ENCODE measurements at places on chromosomes 1 and 21.
A peak's percentile ranks its signal among the peaks of the same experiment; 100 is the strongest.

GRCh38 chr1:160859166-160859565, 3.5 kb downstream of the CD244 start:
- DNase-seq: no peak

DNA sequence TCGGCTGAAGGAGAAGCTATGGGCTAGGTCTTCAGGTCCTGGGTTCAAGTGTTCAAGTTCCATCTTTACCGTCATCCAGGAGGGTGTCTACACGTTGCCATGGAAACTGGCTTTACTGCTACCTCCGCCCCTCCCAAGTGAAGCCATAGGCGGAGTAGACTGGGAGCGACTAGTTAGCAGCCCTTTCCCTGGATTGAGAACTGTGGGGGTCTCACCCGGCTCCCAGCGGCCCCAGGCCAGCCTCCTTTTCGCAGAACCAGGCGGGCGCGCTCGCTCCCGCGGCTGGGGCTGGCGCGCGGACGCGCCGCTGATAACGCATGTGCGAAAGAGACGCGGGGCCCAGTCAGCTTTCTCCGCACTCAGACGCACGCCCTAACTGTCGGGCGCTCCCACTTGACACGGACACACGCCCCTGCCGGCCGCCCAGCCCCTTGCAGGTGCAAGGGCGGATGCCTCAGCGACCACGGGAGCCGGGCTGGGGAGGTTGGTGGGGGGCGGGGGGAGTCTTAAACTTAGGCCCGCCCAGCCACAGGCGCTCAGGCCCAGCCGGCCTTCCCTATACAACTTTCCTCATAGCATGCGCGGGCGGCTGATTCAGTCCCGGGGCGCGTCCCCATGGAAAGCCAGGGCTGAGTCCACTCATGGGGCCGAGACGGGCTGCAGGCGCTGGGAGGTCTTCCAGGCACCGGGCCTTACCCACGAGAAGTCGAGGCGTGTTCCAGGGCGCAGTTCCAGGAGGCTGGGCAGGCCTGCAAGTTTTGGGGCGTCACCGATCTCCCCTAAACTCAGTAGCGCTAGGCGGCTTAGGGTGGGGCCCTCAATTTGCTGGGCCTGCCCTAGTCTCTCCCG, 7.4 kb downstream of the EFNA4 start:
- peak; percentile 94 for DNase-seq

- no peak for DNase-seq
Measured at GRCh38 chr1:31886866-31887265, 51.3 kb downstream of the PTP4A2 start.

- DNase-seq: peak; percentile 29
Measured at GRCh38 chr1:222618880-222619596, 1.1 kb downstream of the MIA3 start.

DNA sequence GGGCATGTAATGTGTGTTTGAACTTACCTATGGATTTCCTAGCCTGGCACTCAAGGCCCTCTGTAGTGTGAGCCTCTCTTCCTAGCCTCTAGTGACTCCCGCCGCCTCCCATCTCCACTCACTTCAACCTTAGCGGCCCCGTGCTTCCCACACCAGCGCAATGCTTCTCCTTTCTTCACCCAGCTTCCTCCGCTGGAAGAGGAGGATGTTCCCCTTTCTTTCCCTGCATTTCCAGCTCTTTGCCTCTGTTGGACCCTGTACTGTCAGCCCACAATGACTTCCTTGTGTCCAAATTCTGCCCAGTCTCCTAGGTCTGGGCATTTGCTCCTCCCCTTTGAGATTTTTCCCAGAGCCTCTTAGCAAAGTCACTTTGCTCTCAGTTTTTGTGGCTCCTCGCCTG, 138.1 kb upstream of the IRF2BP2 start:
- no peak for DNase-seq

- no peak for DNase-seq
Measured at GRCh38 chr1:89903550-89903949, 82.7 kb downstream of the LRRC8D start.

DNA sequence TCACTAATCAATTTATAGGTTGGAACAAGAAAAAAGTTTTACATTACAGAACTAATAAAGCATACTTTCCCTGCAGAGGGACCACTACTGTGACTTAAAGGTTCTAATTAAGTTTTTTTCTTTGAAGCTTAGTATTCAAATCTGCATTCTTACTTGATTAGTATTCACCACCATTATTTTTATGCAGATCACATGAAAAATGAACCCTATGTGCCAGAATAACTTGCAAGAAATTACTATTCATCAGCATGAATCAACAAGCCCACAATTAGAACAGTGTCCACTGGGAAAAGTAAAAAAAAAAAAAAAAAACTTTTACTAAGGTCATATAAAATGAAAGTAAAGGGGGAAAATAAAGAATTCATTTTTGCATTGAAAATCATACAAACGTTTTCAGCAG, 90.8 kb downstream of the SMYD3 start:
- no peak for DNase-seq

All from SK-N-DZ (cell line).